ENCODE measurements at places on chromosomes 1 and 21.

GRCh38 chr1:183676586-183677189, 23.6 kb upstream of the APOBEC4 start:
- DNase-seq = no peak

GRCh38 chr1:119549719-119550132, 42.7 kb downstream of the HSD3B1 start:
- DNase-seq = peak; percentile 25

- DNase-seq = no peak
These were observed 13.5 kb upstream of the CHI3L1 start for GRCh38 chr1:203199816-203200571.

GRCh38 chr1:24514946-24515345, 12.3 kb downstream of the RCAN3 start:
- no peak for DNase-seq

- peak; percentile 89 for DNase-seq
These were observed at the start of gene LY9 for GRCh38 chr1:160795951-160796383. TSS of gene LY9 (plus strand) at chr1:160796174. CDS start at chr1:160796188, 14 bp downstream.

DNA sequence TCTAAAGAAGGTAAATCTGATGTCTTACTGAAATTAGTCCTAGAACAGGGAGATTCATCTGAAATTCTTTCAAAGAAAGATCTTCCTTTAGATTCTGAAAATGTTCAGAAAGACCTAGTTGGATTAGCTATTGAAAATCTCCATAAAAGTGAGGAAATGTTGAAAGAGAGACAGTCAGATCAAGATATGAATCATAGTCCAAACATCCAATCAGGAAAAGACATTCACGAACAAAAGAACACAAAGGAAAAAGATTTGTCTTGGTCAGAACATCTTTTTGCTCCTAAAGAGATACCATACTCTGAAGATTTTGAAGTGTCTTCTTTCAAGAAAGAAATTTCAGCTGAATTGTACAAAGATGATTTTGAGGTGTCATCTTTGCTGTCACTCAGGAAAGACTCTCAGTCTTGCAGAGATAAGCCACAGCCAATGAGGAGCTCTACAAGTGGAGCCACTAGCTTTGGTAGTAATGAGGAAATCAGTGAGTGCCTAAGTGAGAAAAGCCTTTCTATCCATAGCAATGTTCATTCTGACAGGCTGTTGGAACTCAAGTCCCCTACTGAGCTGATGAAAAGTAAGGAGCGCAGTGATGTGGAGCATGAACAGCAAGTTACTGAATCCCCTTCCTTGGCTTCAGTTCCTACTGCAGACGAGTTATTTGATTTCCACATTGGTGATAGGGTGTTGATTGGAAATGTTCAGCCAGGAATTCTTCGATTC, 61.6 kb upstream of the QSOX1 start:
- no peak for DNase-seq

DNA sequence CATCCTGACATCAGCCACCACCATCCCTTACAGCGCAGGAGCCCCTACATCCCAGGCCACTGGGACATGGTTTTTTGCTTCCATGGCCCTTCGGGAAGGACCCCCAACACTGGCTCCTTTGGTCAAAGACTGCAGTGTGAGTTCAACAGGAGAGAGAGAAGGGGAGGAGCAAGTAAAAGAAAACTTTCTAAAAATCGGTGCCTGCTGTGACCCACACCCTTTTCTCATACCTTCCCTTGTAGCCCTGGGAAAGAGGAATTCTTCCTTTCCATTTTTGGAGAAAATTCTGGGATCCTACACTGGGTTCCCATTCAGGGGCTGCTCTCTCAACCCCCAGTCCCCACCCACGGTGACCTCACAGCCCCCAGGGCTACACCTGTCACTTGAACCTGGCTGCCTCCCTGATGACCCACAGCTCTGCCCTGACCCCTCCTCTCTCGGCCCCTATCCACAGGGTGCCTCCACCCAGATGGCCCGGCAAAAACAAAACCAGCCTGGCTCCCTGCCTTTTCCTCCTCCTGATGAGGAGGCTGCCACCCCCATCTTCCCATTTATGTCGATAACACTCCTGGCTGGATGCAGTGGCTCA, 7.6 kb downstream of the PADI4 start:
- DNase-seq = no peak

- no peak for DNase-seq
These were observed 10.9 kb upstream of the SH2D1B start for GRCh38 chr1:162422662-162423375.

DNA sequence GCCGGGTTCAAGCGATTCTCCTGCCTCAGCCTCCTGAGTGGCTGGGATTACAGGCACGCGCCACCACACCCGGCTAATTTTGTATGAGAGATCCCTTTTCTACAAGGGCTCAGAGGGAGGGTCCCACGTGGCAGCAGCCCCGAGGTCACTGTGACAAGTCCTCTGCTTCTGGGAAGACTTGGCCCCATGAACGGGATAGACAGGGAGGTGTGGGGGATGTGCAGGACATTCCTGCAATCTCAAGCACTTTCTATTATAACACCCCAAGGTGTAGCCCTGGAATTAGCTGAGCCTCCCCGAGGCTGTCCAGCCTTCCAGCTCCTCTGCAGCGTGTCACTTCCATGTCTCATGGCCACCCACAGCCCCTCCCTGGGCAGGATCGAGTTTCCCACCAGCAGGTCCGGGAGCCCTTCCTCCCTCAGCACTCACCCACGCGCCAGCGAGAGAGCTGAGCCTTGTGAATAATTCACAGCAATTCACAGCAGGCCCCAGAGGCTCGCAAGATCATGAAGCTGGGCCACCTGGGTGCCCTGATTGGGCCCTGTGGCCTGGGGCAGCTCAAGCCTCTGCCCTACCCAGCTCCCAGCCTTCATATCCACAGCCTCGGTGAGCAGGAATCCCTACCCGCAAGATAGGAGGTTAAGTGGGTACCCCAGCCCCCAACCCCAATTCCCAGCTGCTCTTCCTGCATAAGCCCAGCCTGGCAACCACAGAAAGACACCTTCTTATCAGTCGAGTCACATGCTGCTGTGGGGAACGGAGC, 22.8 kb upstream of the RNU1-4 start:
- no peak for DNase-seq

DNA sequence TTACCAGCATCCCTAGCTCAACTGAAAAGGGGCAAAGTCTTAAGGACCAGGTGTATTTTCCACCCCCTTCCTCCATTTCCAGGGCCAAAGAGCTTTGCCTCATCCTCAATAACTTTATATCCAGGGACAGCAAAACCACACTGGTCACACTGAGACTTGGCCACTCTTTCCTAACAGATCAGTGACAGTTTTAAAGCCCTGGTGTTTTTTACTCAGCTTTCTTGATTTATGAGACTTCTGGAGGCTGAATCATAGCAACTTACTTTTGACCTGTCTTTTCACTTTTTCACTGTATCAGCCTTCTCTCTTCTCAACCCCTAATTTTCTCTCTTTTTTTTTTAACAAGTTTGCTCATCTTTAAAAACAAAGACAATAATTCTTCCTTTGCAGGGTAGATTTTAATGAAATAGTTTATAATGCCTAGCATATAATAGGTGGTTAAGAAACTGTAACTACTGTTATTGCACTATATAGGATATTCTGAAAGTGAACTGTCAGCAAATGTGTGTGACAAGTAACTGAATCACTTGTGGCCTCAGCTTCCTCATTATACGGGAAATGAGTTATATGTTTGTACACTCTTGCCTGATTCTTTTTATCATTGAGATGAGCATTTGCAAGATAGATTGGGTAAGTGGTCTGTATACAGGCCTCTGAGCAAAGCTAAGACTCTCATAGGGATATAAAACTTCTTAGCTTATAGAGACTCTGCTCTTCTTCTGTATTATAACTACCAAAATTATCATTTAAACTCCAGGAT, 19.7 kb upstream of the DYNLT5 start:
- no peak for DNase-seq

- no peak for DNase-seq
These were observed 4.4 kb upstream of the C2CD2 start for GRCh38 chr21:41957991-41958766.

DNA sequence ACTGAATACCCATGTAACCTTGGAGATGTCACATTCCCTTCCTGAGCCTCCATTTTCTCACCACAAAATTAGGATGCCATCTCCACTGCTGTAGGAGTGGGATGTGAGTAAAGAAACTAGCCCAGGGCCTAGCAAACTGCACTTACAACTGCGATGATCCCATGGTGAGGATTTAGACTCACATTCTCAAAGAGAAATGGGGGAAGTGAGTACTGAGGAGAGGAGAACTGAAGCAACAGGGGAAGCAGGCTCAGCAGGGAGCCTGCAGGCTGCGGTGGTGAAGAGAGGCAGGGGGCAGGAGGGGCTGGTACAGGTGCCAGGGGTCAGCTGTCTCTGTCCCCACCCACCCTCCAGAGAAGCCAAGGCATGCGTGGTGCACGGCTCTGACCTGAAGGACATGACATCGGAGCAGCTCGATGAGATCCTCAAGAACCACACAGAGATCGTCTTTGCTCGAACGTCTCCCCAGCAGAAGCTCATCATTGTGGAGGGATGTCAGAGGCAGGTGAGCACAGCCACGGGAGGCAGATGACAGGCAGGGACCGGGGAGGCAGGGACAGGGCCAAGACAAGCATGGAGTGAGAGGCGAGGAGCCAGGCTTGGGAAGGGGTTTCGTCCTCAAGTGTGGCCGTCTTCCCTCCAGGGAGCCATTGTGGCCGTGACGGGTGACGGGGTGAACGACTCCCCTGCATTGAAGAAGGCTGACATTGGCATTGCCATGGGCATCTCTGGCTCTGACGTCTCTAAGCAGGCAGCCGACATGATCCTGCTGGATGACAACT, 16.4 kb upstream of the ATP1A4 start:
- no peak for DNase-seq

GRCh38 chr21:44265734-44266270, 4.1 kb upstream of the DNMT3L start:
- DNase-seq = no peak

GRCh38 chr1:231046730-231047395, 6.8 kb upstream of the FAM89A start:
- no peak for DNase-seq

DNA sequence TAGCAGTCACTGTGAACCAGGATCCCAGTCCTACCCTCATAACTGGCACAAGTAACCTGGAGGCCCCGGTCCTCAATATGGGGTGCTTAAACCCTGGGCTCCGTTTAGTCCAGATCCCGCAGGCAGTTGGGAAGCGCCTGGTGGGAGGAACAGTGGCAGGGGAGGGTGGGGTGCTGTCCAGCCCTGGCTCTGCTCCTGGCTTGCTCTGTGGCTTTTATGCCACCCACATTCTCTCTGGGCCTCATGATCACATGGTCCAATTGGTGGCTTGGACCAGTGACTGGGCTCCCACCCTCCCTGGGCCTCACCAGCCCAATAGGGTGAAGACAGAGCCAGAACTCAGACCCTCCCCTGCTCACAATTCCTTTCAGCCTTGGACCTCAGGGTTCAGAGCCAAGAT, 2.9 kb downstream of the CD164L2 start:
- no peak for DNase-seq

DNA sequence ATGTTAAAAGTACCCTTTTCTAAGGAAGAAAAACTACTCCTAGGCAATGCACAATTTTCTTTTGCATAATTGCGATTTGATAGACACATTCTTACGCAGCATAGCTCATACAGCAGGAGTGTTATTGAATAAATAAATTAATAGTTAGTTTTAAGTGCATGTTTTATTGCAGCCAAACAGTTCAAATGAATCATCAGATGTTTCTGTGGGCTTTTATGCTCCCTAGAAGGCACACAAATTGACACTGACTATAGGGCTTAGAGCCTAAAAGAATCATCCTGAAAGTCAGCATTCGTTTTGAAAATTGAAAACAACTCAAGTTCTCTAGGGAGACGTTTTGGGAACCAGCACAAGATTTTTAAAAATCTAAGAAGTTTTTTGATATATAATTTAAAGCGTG, 411.9 kb downstream of the HLX start:
- no peak for DNase-seq

DNA sequence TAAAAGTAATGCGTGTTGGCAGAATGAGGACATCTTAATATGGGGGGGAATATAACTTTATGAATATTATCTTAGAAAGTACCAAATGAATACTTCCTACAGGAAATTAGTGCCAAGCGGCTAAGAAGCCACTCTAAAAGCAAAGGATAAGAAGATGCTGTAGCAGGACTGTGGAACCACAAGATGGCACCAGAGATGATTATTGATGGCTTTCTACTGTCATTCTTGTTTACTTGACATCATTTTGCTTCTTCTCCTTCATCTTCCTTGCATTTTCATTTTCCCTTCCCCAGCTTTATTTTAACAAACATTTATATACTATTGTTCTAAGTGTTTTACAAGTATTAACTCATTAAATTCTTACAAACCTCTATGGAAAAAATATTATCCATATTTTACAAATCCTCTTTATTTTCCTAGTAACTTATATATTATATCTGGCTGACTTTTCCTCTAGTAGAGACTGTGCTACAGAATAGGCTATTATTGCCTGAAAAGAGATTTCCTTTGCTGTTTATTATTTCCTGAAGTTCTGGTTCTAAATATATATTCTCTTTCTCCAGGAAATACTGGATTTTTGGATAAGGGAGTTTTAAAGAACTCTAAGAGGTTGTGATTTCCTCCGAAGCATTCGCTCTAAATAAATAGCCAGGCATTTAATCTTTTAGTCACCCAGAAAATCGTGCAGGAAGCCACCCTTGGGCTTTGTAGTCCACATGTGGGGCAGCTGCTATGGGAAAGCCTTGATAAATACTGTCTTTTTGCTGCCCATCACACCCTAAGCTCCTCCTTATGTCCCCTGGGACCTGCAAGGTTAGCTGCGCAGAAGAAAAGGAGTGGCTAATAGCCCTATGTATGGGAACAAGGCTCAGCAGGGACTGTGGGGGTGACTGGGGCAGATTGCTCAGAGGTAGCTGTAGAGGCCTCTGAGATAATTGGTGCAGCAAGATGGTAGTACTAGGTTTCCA, 69.8 kb downstream of the TPR start:
- peak; percentile 44 for DNase-seq

- no peak for DNase-seq
These were observed 240.9 kb downstream of the KIF26B start for GRCh38 chr1:245395680-245396079.

- no peak for DNase-seq
These were observed 2.8 kb downstream of the SRARP start for GRCh38 chr1:16006552-16007485.

DNA sequence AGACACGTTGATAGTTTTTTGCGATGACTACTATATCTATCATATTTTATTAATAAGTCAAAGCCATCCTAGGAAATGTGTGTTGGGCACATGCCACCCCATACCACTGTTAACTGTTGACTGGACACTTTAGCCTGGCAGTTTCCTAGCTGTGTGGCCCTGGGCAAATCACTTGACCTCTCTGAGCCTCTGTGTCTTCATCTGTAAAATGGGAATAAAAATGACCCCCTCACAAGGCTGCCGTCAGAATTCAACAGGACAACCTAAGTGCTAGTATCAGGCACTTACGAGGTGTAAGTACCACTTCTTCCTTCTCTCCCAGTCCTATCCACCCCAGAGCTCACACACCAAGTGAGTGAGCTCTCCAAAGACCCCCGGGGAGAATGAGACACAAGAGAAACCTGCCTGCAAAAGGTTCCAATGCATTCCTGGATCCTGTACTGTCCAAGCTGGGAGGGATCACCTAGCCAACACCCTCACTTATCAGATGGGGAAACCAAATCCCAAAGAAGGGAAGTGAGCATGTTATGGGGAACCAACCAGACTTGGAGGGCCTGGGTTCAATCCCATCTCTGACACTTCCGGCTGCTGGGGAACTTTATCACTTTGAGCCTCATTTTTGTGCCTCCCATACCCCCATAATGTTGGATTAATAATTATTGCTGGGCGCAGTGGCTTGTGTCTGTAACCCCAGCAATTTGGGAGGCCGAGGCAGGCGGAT, 24.9 kb downstream of the HSPG2 start:
- no peak for DNase-seq

- DNase-seq = no peak
These were observed 7.8 kb upstream of the MEF2D start for GRCh38 chr1:156508205-156508954.
